ENCODE measurements at places on chromosomes 2 and 18.

GRCh38 chr18:38909972-38910371 lies 1344.4 kb upstream of the CELF4 start:
- DNase-seq = no peak

DNA sequence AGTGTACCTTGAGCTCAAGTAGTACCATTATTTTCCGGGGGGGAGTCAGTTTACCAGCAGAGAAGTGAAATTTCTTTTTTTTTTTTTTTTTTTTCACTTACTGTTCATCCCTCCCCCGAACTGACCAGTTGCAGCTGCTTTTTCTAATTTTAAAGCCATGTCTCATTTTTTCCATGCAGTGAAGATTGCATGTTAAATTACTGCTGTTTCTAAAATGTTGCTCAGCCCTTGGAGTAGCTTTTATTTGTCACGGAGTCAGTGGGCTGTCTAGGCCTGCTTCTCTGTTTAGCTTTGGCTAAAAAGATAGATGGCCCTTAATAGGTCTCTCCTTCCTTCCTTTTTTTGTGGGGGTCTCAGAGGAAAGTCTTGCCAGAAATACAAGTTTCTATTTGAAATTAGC lies 70.2 kb downstream of the NGEF start:
- no peak for DNase-seq

DNA sequence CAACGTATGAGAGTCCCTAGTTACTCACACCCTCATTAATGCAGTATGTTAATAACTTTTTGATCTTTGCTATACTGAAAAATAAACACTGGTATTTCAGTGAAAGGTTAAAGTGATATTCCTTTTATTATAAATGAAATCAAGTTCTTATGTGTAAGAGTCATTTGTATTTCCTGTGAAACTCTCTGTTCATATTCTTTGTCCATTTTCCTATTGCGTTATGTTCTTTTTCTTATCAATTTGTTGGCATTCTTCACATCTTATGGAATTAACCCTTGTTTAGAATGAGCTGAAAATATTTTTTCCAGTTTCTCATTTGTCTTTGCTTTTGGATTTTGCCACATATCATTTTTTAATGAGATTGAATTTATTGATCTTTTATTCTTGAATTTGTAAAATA lies 44.8 kb downstream of the NDUFAF7 start:
- DNase-seq = no peak

GRCh38 chr2:204971206-204971907 lies 426.1 kb downstream of the PARD3B start:
- no peak for DNase-seq

DNA sequence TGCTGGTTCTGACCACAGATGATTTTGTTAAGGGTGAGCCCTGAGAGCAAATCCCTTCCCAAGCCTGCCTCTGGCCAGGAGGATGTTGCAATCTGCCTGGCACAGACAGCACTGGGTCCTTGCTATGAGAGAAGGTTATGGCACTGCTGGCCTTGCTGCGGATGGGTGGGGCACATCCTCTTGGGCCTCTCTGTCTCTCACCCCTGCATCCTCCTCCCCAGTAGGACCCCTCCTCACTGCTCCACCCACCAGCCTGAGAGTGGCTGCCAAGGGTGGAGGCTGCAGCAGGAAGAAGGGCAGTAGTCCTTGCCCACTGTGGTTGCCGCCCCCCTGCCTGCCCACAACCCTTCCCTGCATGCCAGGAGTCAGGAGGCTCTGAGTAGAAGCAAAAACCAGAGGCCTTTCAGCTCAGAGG lies 180.9 kb downstream of the ZBTB7C start:
- DNase-seq = no peak

- no peak for DNase-seq
These were observed 299.7 kb downstream of the CDCA7 start for GRCh38 chr2:173654161-173654895.

DNA sequence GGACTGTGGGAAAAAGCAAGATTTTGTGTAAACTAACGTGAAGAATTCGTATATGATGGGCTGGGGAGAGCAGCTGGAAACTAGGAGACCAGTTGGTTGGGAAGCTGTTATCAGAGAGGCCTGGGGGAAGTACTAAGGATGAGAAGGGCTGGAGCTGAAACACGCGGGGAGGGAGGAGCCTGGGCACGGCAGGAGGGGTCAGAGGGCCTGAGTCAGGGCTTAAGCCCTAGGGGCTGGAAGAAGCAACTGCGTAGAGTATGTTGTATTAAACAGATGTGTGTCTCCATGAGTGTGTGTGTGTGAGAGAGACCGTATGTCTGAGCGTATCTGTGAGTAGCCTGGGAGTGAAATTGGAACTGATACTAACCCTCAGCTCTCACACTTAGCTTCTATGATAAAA lies 8.4 kb downstream of the POMC start:
- DNase-seq = no peak

GRCh38 chr18:22563164-22563583 lies 145.5 kb upstream of the CTAGE1 start:
- no peak for DNase-seq

- no peak for DNase-seq
These were observed 50.3 kb downstream of the INHBB start for GRCh38 chr2:120396013-120396860.

DNA sequence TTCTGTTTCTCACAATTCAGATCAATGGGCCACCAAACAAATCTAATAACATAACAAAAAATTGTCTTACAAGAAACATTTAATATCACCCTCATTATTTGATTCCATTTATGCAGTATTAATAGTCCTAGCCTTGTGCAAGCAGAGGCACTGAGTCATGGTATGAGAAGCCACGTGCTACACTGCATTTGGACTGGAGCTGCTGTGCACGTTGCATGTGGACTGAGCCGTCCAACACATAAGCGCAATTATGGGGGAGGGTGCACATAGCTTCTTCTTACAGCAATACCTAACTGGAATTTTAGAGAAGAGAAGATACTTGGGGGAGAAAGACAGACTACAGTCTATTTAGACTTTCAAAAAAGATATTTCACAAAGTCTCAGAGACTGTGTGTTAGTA lies 329.6 kb upstream of the ID2 start:
- no peak for DNase-seq

DNA sequence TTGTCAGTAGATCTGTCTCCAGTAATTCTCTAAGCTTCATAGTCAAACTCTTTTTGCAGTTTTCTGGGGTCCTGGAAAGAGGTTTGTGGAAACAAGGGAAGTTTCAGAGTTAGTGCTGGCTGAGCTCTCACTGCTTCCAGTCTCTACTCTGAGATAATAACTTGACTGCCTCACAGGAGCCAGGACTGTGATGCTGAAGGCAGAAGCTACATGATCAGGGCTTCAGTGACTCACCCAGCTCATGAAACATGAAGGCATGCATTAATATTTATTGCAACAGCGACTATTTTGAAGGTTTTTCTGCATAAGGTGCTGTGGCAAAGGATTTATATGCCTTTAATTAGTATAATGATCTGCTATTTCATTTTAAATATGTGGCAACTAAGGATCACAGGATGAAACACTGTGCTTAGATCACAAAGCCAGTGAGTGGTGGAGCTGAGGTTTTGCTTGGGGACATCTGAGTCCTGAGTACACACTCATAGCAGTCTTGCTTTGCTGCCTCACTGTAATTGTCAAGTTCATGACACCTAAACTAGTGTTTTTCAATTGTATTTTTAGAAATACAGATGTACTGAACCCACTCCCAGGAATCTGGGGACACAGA lies 448.4 kb upstream of the GCFC2 start:
- DNase-seq = no peak

- no peak for DNase-seq
These were observed 29.2 kb downstream of the WIPF1 start for GRCh38 chr2:174568425-174568824.

GRCh38 chr2:84959095-84959565 lies 11.8 kb upstream of the KCMF1 start:
- no peak for DNase-seq

DNA sequence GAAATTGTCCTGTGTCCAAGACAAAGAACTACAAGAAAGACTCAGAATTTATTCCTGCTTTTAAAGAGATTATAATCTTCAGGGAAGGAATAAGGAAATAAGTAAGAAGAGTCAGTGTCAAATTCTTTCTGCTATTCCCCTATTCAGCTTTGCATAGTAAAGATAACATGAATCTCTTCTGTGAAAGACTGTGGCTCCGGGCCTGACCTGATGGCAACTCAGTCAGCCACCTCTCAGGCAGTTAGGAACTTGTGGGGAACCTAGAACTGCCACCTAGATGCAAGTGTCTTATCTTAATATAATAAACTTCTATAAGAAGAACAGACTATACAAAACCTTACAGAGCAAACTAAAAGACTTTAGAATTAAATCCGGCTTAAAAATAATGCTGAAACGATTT lies 382.0 kb downstream of the RAD51AP2 start:
- no peak for DNase-seq

GRCh38 chr2:6309415-6310255 lies 556.1 kb downstream of the CMPK2 start:
- no peak for DNase-seq

DNA sequence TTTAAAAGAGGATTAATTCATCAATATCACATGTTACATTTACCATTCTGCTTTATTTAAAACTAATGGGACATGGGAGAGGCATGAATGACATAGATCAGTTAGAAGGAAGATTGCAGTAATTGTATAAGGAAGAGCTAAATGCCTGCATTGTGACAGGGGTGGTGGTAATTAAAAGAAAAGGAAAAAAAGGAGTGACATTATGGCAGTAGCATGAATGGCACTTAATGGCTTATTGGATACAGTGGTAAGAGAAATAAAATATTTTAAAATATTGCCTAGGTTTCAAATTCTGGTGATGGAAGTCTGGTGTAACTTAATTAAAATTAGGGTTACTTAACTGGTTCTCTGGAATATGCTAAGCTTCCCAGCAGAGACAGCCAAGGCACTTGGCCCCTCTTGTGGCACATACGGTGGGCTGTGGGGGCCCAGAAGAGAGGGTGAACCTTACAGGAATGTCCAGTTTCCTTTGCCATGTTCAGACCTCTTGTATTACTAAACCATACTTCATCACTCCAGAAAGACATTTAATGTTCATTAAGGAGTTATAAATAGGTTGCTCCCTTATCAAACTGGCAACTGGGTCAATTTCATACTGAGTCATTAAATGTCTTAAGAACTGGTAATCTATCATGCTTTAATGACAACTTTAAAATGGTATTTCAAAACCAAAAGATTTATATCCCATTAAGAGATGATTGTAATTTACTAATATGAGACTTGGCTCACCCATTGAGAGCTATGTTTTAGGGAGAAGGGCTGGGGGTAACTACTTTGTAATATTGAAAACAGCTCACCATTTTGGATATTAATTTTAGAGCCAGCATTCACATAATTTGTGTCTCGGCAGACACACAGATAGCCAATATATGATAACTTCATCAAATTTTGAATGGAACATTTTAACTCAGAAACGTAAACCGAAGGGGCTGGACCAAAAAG lies 798.9 kb upstream of the PIK3C3 start:
- no peak for DNase-seq

DNA sequence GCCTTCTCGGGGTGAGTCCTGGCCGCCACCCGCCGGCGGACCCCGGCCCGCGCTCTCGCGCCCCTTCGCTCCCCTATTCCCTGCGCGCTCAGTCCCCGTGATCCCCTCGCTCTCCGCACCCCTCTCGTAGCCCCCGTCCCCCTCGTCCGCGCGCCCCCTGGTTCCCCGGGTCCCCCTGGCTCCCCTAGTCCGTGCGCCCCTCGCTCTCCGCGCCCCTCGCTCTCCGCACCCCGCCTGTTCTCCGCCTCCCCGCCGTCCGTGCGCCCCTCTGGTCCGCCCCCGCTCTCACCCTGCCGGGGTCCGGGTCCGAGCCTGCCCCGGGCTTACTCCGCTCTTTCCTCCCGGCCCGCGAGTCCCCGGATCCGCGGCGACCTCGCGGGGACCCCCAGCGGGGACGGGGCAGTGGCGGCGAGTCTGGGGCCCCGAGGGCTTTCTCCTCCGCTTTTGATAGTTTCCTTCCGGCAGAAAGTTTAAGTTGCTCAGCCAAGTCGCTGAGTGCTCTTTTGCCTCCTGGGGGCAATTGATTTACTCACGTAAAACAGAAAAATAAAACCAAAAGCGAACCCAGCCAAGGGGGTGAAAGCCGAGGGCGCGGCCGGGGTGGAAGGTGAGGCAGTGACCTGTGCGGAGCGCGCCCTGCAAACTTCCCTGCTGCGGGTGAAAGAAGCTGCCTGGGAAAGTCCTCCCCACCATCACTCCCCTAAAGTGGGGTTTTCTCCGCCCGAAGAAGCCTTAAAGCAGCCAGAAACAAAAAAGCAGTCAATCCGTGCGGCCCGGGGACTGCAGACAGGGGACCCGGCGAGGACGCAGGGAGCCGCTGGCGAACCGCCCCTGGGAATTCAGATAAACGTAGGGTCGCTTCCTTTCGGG lies 568 bp downstream of the RAB31 start:
- no peak for DNase-seq

DNA sequence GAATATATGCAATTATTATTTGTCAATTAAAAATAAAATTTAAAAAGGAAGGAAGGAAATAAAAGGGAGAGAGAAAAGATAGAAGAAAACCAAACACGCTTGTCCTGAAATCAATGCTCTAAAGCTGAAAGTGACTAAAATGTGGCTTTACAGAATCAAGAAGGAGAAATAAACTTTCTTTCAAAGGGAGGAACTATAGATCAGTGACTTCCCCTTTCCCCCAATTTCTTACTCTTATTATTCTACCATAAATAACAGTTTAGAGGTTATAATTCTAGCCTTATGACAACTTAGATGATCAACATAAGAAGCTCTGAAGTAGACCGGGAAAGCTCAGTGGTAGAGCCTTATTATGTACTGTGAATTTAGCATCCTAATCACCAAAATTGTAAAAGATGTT lies 122.5 kb downstream of the ARHGAP15 start:
- no peak for DNase-seq

DNA sequence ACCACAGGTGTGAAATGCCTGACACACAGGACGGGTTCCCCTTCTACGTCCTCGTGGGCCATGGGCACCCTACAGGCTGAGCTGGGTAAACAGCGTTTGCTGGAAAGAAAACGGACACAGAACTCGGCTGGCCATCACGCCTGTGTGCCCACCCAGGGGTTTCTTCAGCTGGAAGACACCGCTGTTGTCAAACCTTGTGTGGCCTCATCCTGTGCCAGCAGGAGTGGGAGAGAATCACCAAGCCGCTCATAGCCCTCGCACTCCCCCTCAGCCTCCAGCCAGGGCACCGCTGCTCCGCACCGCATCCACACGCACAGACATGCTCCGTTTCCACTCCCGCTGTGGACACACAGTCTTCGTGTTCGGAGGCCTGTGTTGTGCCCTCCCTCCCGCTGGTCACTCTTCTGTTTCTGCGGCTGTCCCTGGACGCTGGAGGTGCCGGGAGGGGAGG lies 161.4 kb downstream of the PXDN start:
- no peak for DNase-seq

- DNase-seq = no peak
These were observed 46.0 kb downstream of the ODC1 start for GRCh38 chr2:10402062-10402585.

DNA sequence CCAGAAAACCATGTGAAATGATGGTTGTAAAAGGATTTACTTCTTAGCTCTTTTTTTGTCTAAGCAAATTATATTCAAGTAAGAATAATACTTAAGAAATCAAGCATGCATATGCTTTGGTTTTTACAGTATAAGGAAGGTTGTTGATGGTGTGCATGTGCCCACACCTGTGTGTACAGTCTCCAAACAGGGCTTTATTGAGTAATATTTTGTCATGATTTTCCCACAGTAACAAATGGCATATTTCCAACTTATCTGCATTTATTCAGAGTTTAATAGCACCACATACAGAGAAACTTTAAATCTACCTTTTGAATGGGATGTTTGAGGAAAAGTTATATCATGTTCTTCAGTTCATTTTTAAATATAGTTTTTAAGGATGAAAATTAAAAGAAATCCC lies 76.5 kb upstream of the DSG1 start:
- no peak for DNase-seq
